ENCODE measurements at places on chromosomes 7 and 10.

GRCh38 chr7:15525652-15526263 is 36.1 kb downstream of the AGMO start:
- no peak for DNase-seq

GRCh38 chr7:106365252-106366005 is 80.6 kb upstream of the NAMPT start:
- DNase-seq: no peak

DNA sequence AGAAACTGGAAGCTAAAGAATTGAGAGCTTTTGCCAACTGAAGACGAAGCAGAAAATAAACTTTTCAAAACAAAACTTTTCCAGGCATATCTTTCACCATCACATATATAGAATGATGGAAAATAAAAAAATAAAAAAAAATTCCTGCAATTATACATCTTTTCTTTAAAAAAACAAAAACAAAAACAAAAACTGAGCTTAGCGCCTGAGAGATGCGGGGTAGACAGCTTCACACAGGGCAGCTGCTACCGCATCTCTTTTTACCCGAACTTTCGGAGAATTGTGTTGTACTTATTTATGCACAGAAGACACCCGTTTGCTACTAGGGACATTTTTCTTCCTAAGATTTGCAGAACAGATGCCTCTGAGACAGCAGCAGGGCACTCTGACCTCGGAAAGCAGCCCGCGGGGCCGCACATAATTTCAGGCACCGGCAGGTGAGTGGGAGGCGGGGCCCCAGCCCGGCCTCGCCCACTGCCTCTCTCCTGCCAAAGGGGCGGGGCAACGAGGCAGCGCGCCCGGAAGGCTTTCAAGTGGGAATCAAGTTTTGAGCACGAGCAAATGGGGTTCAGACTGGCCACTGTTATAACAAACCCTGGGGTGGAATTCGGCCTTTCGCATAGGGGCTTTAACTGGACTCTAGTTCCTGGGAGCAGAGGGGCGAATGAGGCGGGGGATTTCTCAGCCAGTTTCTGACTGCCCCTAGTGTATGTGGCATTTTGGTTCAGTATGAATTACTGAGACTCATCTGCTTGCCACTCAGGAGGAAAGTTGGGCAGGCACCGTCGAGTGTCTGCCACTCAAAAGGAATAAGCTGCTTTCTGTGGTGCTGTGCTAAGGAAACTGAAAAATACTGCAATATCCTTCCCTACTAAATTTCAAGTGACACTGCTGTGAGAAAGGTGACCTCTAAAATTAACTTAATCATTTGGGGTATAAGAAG is 18.5 kb upstream of the FAM133B start:
- DNase-seq: peak; percentile 49

GRCh38 chr7:127650847-127651555 is 993 bp upstream of the SND1 start:
- DNase-seq: peak; percentile 71

- DNase-seq: peak; percentile 13
Measured at GRCh38 chr7:12146813-12147212, 64.3 kb upstream of the TMEM106B start.

- DNase-seq: no peak
Measured at GRCh38 chr7:95490231-95490762, 4.6 kb downstream of the ASB4 start.

DNA sequence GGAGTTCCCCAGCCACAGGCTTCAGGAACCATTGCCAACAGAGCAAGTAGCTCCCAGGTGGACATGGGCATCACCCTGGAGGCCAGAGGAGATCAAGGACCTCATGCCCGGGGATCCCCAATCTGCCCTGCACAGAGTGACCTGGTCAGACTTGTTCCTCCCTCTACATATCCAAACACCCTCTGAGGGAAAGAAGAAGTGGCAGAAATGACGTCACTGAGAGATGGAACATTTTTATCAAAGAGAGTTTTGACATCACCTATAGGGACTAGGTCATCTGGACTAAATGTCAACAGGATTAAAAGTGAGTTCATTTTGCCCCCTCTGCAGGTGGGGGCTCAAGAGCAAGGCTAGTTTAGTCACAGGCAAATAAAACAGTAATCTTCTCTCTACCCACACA is 273.7 kb downstream of the SKAP2 start:
- no peak for DNase-seq

- DNase-seq: no peak
Measured at GRCh38 chr7:139889186-139889871, 60.3 kb downstream of the TBXAS1 start.

DNA sequence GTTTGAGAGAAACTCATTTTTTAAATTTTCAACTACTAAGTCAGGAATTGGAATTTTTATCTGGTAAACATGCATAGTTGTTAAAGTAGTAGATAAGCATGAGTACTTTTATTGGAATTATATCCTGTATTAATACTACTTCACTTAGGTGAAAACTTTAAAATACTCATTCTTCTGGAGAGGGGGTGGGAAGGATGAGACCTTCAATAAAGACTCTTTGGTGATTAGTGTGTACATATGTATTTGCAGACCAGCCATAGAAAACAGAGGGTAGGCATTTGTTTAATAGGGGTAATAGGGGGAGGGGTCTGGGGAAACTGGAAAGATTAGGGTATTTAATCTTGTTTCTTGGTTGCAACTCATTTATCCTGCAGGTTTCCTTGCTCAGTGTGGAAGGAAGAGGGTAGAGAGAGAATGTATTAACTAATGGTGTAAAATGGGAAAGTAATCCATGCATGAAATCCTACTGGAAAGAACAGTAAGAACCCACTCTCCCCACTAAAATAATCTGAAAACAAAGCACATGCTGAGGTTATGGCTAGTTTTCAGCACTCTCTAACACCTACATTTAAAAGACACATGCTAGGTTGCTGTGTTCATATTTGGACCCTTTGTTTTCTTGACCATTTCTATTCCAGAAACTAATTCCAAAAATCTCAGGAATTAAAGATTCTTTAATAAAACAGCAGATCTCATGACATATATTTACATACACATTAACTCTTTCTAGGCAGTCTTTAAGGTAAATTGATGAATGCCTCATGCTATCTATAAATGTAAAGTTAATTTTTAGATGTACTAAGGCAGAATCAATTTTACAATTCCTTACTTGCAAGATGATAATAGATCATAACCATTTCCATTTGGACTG is 6.2 kb upstream of the IGF2BP3 start:
- no peak for DNase-seq

DNA sequence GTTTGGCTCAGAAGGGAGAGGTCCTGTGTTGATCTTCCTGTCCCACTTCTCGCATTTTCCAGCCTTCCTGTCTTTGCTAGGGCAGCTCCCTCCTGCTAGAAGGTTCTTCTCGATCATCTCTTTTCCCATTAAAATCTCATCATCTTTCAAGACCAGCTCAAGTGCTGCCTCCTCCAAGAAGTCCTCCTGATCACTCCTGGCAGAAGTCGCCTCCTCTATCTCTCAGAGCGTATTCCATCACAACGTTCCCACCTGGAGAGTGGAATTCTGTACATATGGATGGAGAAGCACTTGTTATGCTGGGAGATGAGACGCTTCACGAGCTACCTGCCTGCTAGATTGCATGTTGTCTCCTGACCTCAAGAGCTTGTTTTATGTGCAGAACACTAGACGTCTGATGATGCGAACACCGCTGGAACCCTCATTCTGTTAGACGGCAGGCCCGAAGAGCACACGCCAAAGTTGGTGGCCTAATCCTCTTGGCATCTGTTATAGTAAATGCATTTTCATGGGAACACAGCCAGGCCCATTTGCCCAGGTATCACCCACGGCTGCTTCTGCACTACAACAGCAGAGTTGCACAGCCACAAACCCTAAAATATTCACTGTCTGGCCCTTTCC is 68.0 kb upstream of the INSIG1 start:
- no peak for DNase-seq

DNA sequence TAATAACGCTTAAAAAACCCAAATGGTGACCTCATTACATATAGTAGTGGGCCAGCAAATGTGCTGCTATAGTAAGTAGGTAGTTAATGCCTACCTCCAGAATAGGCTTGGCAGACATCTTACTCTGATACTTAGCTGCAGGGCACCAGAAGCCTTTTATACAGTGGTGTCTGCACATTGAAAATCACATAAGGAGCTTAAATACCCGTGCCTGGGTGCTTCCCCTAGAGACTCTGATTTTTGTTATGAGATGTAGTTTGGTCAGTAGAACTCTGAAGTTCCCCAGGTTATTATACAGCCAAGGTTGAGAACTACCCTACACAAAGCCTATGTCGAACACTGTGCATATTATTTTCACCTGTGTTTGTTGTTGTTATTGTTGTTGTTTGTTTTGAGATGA is 47.2 kb downstream of the ANKIB1 start:
- no peak for DNase-seq

DNA sequence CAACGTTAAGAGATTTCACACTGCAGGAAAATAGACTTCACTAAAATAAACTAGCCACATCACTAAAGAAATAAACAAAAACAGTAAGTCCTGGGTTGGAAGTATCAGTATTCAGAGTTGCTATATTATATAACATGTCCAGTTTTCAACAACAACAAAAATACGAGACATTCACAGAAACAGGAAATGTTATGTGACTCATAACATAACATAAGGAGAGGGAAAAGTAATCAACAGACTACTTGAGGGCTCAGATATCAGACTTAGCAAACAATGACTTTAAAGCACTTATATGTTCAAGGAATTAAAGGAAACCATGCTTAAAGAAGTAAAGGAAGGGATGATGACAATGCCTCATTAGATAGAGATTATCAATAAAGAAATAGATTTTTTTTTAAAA is 73.5 kb upstream of the MKLN1 start:
- DNase-seq: no peak

DNA sequence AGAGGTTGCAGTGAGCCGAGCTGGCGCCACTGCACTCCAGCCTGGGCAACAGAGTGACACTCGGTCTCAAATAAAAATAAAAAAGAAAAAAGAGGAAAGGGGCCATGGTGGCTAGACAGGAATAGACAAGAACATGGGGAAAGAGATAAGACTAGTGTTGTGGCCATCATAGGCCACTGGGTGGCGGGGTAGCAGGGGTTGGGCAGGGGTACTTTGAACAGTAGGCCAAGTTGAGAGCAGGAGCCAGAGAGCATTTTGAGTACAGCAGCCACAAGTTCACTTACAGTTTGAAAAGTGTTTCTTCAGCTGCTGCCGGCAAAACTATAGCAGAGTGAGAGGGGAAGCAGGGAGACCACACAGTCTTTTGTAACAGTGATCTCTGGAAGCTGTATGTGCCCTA is 656.0 kb downstream of the CNTNAP2 start:
- DNase-seq: peak; percentile 32
